ENCODE measurements at places on chromosomes 6 and 20.

GRCh38 chr20:31548820-31549512 is 34.7 kb downstream of the HM13 start:
- DNase-seq: no peak

- DNase-seq: no peak
Measured at GRCh38 chr20:4434681-4435080, 287.0 kb upstream of the PRND start.

DNA sequence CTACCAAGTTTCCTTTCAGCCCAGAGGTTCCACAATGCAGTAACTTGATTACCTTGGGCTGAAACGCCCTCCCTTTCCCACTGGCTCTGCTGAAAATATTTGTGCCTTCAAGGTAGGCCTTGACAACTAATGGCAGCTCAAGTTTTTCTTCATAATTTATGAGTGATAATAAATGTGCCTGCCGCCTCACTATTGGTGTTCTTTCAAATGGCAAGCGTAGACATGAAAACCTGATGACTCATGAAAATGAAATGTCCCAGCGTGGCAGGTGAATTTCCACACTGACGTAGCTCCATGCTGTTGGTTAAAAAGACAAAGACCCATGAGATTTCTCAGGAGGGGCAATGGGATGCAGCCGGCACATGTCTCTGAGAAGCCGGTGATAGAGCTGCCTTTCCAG is 107.2 kb upstream of the GGTLC1 start:
- no peak for DNase-seq

DNA sequence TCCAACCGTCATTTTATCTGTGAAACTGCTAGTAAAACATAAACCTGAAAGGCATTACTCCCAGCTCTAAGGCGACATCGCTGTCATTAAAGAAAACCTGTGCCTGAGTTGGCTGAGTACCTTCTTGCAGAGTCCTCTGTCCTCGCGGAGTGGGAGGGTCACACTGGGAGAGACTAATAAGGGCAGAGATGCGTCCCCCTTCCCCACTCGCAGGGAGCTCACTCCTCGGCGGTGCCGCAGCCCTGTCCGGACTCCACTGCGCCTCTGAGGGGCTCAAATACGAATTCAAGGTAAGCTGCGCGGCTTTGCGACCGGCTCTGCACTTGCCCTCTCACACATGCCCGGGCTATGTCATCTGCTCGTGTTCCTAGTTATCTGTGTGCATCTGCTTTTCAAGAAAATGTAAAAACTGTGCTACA is at the start of gene COL19A1:
Gene COL19A1 (plus strand): TSS at position 206 of the 419 bp plus-strand sequence. CDS start 13,012 bp downstream, outside the sequence.
- peak; percentile 74 for DNase-seq

- no peak for DNase-seq
Measured at GRCh38 chr6:83702749-83703148, 6.2 kb downstream of the SNAP91 start.

- DNase-seq: no peak
Measured at GRCh38 chr20:40769677-40770285, 80.7 kb upstream of the MAFB start.

GRCh38 chr6:106273087-106273486 is 52.5 kb downstream of the ATG5 start:
- DNase-seq: no peak

- no peak for DNase-seq
Measured at GRCh38 chr20:46004187-46004586, 4.5 kb upstream of the MMP9 start.

DNA sequence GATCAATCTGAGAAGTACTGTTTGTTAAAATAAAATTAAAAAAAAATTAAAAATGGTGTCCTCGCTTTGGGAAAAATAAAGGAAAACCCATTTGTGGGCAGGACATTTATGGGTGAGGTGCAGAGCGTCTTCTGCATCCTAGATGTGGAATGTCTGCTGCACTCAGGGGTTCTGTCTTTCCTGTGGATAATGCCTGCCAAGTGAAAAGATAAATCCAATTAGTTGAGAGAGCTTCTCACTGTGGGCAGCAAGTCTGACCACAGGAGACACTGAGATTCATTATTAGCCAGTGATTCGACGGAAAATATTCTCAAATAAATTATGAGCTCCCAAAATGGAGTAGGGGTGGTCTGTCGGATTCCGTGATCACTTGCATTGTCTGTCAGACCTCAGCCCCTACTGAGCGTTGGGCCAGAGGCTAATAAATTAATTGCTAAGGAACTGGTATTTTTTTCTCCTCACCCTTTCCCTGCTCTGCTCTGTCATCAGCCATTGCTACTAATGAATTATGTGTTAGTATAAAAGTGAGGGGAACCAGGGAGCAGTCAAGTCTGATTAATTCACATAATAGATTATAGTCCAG is 10.0 kb downstream of the GMPR start:
- no peak for DNase-seq

GRCh38 chr20:2431185-2431584 is 39.4 kb downstream of the SNRPB start:
- DNase-seq: no peak

- DNase-seq: no peak
Measured at GRCh38 chr20:53163486-53163885, 191.3 kb downstream of the TSHZ2 start.

DNA sequence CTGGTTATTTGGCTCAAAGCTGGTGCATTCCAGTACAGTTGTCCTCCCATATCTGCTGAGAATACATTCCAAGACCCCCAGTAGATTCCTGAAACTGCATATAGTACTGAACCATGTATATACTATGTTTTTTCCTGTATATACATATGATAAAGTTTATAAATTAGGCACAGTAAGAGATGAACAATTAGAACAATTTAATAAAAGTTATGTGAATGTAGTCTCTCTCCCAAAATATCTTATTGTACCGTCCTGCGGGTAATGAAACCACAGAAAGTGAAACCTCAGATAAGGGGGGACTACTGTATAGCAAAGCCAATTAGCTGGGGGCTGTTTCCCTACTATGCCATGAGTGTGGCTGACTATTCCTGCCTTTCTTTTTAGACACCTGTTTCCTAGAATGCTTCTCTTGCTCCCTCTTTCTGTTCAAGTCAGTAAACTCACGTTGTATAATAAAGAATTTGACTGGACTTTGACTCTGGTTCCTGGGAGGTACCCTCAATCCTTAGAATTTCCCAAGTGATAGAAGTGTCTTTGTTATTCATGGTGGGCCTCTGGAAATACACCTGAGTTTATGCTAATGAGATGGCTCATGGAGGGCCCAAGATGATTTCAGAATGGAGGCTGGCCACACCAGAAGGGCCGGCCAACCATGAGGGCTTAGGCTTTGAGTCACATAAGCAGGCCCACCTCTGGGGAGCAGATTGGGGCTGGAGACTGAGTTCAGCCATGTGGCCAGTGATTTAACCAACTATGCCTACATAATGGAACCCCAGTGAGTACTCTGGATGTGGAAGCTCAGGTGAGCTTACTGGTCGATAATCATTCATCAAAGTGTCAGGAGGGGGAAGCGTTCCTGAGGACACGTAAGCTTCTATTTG is 689 bp upstream of the BLOC1S5 start:
- no peak for DNase-seq

DNA sequence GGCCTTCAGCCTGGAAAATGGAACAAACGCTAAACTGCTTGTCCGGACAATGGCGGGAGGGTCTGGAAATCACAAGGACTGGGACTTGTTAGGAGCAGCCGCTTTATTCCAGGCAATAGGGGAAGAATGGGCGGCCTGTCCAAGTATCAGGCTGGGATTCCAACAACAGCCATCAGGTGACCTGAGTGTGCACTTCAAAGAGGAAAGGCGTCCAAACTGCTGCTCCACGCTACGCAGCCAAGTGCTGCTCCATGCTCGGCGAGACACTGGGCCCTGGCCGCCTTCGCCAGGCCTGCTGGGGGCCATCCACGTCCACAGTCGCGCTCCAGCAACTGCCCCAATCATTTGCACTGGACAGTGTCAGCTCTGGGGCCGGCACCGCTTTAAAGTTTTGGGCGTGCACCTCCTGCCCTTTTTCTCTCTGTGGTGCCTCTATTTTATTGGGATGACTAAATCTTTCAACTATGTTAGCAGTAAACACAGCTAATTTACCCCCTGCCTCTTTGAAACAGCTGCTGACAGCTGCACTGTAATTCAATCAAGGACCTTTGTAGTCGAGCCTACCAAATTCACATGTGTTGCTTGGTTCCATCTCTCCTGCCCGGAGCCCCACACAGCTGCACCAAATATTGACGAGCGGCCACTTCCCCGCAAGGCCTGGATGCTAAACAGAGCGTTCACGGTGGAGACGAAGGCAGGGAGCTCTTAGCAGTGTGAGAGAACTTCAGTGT is 98.3 kb downstream of the BMP7 start:
- no peak for DNase-seq

DNA sequence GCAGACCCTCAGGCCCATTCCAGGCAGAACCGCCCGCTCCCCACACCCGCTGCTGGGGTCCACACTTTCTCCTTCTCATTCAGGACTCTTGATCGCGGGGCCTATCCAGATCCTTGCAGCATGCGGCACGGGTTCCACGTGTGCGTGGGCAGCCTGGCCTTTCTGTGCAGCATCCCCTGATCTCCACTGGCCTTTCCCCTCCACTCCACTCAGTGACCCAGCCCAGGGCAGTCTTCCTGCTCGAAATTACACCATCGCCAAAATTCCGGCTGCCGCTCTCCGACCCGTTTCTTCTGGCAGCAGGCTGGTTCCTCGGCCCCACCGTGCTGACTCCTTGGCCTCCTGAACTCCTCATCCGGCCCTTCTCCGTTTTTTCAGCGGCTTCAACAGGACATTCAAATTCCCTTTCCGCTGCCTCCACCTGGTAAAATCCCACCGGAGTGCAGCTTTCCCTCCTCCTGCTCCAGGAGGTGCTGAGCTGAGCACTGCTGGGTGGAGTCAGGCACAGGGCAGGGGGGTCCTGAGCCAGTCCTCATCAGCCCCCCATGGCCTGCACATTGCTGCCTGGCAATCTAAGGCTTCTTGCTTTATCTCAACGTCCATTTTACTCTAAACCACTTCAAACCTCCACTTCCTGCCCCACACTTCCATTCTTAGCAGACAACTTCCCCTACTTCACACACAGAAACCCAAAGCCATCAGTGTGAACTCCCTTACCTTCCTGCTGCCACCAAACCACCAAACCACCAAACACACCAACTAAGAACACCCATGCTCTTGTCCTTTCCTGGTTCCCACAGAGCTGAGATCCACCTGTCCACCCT is 9.0 kb downstream of the SFT2D1 start:
- no peak for DNase-seq

DNA sequence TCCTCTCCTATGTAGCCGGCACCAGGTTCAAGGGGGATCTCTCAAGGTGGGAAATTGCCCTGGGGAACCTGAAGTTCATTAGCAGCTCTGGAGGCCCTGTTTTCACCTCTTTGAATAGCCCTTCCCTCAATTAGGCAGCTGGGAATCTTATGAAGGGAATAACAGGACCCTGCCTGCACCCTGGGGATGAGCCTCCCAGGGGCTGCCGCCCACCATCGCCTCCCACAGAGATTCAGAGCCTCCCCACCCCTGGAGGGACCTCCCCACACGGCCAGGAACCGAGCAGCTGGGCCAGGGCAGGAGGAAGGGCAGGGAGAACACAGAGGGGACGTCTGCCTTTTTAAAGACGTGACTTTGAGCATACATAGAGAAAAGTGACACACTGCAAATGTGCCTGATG is 4.6 kb upstream of the EEF1A2 start:
- DNase-seq: no peak

- DNase-seq: no peak
Measured at GRCh38 chr6:34189806-34190503, 44.1 kb upstream of the GRM4 start.

GRCh38 chr6:134138226-134138975 is 86.0 kb upstream of the SLC2A12 start:
- DNase-seq: no peak

GRCh38 chr20:922781-923180 is 6.6 kb upstream of the ANGPT4 start:
- DNase-seq: no peak

DNA sequence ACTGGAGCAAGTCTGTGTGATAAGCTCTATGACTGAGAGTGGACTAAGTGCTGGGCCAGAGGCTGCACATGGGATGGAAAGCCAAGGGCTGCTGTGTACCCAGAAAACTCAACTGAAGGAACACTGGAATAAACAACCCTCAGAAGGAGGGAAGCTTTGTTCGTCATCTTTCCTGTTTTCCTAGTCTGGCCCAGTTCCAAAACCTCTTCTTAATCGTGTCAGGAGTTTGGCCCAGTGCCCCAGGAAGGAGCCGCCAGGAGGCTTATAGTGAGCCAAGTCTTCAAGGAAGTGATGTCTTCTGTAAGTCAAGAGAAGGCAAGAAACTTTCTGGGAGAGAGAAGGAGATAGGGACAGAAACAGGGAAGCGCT is 23.3 kb upstream of the TOP1 start:
- DNase-seq: peak; percentile 79

- DNase-seq: no peak
Measured at GRCh38 chr20:58138395-58138794, 90.1 kb downstream of the ANKRD60 start.

DNA sequence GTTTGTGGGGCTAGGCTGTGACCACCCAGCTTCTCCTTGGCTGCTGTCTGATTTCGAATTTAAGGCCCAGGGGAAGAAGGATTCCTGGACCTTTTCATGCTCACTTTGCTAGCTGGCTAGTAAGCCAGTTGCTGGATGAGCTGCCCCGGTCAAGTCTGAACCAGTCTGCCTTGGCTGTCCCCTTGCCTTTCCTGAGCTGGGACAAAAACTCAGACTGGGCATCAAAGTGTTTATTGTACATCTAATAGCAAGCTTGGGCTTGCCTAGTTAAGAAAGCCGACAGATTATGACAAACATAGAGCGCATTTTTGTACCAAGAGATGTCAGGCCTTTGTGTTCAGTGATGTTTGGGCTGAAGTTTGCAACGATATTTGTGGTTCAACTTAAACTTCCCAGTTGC is 750 bp upstream of the PAK5 start:
- DNase-seq: no peak

DNA sequence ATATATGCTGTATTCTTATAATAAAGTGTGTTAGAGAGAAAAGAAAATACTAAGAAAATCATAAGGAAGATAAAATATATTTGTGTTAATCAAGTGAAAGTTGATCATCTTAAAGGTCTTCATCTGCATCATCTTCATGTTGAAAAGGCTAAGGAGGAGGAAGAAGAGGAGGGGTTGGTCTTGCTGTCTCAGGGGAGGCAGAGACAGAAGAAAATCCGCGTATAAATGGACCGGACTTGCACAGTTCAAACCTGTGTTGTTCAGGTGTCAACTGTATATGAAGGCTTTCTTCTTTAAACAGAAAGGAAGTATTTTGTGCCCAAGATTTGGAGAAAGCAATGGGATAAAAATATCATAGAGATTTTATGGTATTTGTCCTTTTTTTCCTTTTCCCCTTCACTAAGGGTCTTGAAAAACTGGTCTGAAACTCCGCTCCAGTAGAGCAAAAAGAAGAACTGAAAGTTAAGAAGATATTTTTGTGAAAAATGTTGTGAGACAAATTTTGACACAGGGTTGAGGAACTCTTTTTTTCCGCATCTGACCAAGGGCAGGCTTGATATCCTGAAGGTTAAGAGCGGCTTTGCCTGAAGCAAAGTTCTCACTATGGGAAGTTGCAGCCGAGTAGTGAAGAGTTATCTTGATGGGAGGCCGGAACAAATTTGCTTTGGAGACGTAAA is 350.7 kb downstream of the LAMA2 start:
- DNase-seq: no peak

All from SK-MEL-5 (cell line).